ENCODE measurements at places on chromosomes 3 and 15. TPM values are rescaled to one million over a fixed set of nuclear protein-coding genes. Genes with fewer than 3 reads are reported as not detected.

Gene NR2E3
- 0.82 TPM for polyA plus RNA-seq

DNA sequence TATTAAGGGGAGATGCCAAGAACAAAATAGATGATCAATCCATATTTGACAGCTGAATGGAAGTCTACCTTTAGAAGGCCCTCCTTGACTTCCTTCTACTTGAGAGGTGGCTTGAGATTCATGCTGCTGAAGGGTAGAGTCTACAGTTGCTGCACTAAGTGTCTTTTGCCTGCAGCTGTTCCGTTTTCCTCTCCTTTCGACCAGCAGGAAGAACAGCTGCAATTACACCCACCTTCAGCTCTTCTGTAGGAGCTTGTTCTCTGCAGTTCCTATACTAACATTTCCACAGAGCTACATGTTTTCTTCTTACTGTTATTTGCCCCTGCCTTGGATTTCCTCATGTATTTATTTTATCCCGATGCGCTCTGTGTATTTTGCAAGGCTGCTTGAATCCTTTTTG lies 79.1 kb downstream of the ARRDC4 start:
- DNase-seq: no peak

Gene NEK11
- polyA plus RNA-seq: 19.0 TPM

Gene MED12L
- polyA plus RNA-seq: 1.6 TPM

Gene CELF6
- 3.1 TPM for polyA plus RNA-seq

- no peak for DNase-seq
Measured at GRCh38 chr3:72036899-72037298, 252.0 kb upstream of the PROK2 start.

GRCh38 chr3:113428581-113428980 lies 12.7 kb downstream of the CFAP44 start:
- no peak for DNase-seq

GRCh38 chr3:53816425-53816824 lies 29.8 kb downstream of the CHDH start:
- no peak for DNase-seq

DNA sequence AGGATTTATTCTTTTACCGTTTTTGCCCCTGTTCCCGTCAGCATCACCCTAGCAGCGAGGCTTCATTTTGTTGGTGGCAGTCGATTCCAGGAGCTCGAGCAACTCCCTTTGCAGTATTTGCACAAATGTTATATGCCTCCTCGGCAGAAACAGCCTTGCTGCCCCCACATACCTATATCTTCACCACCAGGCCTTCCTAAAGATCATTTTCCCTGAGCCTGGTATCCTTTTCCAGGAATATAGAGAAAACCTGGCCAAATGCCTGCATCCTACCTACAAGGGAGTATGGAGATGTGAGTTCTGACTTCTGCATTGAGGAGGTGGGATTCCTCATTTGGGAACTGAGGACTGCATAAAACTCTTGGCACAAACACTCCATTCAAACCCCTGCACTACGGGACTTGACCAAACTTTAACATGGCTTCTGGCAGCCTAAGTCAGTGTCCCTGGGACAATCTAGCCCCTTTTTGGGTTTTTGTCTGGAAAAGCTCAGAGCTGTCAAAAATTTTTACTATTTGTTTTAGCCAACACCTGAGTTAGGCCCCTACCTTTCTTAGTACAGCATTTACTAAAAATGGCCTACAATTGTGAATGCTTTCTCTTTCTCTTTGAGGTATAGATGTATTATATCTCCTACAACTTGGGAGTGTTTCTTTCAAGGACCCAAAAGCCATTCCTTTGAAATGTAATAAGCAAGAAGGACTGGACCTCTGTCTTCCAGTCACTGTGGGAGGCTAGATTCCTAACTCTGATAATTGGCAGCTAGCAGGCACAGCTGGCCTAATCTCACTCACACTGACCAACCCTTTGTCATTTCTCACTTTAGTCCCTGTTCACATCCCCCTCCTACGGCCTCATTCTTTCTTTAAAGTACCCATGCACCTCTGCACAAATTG lies 12.1 kb upstream of the UBE2Q2 start:
- DNase-seq: no peak

- no peak for DNase-seq
Measured at GRCh38 chr3:141307351-141308059, 60.8 kb upstream of the ZBTB38 start.

- DNase-seq: no peak
Measured at GRCh38 chr3:5051772-5052171, 70.3 kb upstream of the ARL8B start.

DNA sequence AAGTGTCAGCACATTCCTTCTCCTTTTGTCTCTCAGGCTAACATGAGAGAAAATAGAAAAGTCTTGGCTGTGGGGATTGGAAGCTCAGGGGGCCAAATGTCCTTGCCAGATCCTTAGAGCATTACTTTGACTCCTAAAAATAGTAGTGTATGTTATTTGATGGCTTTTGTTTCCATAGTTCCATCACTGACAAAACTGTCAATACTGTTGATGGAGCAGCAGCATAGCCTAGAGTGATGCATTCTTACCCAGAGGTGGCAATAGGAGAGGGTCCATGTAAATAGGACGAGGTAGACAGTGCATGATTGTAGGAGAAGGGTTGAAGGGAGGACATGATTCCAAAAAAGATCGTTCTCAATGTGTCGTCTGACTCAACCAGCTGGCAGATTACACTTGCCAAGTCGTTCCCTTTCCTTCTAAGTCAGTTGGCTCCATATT lies 282.7 kb upstream of the TPRG1 start:
- no peak for DNase-seq

DNA sequence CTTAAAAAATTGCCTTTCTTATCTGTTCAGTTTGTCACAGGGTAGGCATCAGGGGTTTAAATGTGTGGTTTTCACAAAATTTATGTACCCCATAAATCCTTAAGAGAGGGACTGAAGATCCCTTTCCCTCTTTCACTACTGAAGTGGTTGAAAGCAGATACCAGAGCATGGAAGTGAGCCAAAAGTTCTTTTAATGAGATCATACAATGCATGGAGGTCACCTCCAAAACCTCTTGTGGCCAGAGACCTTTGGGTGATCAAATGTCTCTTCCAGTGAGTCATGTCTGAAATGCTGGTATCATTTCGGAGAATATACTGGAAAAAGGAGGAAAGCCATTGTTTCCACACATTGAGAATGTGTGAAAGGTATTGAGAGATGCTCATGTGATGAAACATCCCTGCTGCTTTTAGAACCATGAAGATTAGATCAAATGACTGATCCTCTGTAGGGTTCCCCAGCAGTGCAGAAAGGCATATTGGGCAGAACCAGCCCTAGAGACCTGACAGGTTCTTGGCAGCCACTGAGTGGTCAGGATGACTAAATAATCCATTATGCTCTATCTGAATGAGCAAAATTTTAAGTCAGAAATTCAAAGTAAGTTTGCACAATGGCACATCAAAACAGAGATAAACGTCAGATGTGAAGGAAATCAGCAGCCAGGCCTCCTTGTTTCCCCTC lies 165.8 kb upstream of the SLC2A2 start:
- no peak for DNase-seq

Gene ZNF774
- polyA plus RNA-seq: 3.5 TPM

Gene RPP25
- 3.4 TPM for polyA plus RNA-seq

- no peak for DNase-seq
Measured at GRCh38 chr3:127770671-127771355, 51.5 kb downstream of the MGLL start.

GRCh38 chr3:160911411-160911810 lies 155.4 kb downstream of the PPM1L start:
- no peak for DNase-seq

DNA sequence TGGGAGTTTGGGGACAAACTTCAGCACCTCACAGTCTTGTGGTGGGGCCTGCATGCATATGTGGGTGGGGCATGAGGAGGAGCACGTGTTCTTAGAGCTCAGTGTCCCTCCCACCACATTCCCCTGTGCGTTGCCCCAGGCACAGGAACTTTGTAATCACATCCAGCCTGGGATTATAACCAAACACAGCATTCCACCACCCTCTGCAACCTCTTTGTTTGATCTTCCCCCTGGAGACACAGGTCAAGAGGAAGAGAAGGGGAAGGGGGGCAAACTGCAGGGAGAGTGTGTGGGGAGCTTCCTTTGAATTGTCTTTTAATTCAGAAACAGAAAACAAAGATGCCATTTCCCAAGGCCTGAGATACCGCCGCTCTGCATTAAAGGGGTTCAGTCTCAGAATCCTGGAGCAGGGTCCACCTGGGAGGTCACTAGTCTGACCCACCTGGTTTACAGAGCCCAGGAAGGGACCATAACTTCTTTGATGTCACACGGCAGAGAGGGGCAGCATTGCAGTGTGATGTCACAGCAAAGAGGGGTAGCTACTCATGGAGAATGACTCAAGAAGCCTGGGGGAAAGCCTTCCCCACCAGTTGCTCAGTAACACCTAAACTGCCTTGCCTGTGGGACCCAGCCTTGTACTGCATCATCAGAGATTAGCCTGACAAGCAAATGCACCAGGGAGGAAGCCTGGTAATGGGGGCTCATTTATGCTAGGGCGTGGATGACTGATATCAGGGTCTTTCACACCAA lies 106.3 kb upstream of the RNU6-1 start:
- DNase-seq: no peak

GRCh38 chr15:29651476-29652233 lies 170.6 kb downstream of the TJP1 start:
- no peak for DNase-seq

DNA sequence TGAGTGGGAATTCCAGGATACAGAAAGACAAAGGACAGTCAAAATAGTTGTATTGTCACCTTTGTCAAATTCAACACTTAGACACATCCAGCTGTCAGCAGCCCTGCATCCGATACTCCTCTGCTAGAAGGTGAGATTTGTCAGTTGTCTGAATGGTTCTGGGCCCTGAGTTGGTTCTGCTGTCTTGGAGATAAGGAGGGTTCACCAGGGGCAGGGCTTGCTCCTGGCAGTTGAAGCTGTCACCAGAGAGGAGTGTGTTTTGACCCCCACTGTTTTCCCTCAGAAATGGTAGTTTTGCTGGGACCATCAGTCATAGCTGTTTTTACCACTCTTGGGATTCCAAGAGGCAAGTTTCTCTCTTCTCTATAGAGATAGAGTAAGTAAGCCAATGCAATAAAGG lies 3.2 kb upstream of the KY start:
- no peak for DNase-seq

DNA sequence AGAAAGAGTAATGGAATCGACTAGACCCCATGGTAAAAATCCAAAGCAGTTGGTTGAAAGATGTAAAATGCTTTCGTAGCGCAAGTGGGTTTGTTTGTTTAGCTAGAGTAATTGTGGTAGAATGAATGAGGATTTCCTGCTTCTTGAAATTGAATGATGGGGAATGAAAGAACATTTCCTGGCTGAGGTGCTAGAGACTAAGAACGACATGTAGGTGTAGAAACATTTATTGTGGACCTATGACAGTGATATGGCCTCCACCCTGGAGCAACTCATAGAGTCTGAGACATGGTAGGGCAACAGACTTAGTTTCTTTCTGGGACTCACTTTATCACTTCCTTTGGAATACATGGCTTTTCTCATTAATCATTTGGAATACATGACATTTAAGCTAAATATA lies 467.6 kb upstream of the CFAP20DC start:
- DNase-seq: no peak

Gene PODXL2
- polyA plus RNA-seq: 62.6 TPM

DNA sequence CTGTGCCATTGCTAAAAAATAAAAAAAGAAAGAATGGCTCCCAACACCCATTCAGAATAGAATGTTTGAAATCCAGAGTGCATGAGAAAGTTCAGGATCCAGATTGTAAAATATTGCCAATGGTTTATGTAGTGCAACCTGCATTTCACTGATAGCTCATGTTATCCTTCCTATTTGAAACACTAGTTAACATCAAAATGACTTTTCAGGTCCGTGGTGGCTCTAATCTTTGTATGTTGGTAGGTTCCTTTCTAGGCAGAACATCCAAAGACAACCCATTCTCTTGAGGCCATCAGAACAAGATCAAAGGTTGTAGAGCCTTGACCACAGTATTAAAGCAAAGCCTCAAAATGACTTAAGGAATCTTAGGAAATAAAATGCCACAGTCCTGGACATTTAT lies 51.0 kb downstream of the PLCL2 start:
- no peak for DNase-seq

DNA sequence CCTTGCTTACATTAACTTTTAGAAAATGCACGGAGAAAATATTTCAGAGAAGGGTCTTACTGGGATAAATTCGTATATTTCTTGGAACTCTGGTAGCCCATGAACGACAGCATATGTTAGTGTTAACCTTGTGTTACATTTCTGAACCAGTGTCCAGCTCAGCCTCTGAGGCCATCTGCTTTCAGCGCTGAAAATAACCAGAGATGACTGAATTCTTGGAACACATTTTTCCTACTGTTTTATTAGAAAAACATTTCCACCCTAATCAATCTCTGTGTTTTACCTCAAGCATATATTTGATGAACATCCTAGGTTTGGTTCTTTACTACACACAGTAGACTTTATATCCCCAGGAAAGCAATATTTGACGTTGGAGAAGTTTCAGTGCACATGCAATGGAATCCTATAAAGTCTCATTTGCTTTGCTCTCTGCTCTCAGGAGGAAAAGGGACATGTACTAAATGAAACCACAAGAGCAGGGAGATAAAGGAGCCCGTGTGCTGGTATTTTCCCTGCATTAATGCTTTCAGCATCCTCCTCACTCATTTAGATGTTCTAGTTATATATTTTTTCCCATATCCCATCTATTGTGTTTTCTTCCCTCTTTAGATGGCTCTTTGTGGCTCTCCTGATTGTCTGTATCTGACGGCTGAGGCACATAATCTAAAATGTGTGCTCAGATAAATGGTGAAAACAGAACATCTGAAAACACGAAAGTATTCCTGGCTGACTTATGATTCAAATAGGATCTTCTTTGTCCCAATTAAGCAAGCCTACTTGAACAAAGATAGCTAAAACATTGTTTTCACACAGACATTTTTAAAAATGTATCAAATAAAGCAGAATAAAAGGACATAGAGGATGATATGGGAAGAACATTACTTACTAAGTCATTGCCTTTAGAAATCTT lies 151.7 kb upstream of the KCNMB2 start:
- DNase-seq: no peak

DNA sequence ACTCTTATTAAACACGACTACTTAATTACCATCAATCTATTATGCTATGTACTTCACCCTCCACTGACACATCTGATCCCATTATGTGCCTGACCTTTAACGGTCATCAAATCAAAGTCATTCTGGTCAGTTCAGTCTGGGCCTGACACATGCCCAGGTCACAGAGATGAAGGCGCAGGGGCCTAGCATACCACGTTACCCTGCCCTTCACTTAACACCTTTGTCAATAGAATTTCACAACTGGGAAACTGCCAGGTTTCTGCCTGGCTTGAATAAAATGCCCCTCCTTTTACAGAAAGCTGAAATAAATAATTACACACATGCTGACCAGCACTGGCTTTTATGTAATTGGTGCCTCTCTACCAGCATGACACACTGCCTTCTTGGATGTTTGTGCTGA lies 39.5 kb downstream of the MECOM start:
- no peak for DNase-seq

Gene TRAK1
- polyA plus RNA-seq: 43.3 TPM

DNA sequence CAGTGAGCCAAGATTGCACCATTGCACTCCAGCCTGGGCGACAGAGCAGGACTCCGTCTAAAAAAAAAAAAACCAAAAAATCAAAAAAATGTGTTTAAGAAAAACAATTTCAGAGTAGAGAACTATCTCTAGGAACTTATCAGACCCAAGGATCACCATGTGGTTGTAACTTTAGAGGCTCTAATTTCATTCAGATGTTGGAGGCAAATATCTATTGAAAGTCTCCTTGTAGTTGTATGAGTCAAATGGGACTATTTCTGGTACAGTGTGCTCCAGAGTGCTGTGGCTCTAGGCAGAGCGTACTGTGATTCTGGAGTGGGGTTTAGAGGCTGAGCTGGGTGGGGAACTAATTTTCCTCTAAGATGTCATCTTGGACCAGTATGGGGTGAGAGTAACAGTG lies 398.7 kb downstream of the SHQ1 start:
- DNase-seq: no peak

- no peak for DNase-seq
Measured at GRCh38 chr3:44045476-44046275, 196.0 kb upstream of the TOPAZ1 start.

Gene MORC1
- 0.42 TPM for polyA plus RNA-seq
